Osteoblast (primary cell): ENCODE measurements at places on chromosomes 2 and 18.
A peak's percentile ranks its signal among the peaks of the same experiment; 100 is the strongest.

GRCh38 chr2:104430359-104430740 lies 423.6 kb upstream of the POU3F3 start:
- DNase-seq: no peak

DNA sequence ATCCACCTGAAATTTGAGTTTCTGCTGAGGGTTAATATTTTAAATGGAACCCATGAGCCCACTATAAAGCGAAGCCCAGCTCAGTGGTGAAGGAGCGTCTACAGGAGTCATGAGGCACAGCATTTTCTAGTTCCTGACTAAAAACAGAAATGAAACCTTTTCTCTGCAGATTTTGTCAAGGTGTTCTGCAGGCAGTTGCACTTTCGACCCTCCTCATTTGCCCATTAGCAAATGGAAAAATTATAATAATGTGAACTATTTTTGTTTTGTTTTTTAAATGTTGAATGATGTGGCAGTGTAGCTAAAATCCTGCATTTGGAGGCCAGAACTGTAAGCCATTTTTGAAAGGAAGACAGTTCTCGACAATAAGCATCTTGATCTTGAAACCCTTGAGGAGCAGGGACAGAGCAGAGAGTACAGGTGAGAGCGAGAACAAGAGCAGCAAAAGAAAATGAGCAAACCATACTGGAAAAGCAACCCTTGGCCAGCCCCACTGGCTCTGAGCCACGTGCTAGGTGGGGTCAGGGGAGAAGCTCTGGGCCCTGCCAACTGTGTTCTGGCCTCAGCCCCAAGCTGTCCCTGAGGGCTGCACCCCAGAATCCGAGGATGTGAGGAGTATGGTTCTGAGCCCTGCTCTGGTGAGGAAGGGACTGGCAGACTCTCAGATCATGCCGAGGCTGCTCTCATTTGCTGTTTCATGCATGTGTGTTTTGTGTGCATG lies 26.4 kb upstream of the COPS8 start:
- no peak for DNase-seq

GRCh38 chr2:233265899-233266431 lies 14.5 kb downstream of the ATG16L1 start:
- no peak for DNase-seq

DNA sequence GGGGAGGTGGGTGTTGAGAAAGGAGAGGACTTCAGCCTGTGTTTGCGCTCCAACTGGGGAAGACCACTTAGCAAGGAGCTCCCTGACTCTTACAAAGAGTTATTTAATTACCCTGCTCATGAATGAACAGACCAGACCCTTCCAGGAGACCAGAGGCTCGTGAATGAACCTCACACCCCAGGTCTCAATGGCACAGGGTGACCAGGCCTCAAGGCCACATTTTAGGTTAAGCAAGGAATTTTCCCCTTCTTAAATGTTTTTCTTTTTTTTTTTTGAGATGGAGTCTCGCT lies 25.3 kb downstream of the SMAD7 start:
- DNase-seq: peak; percentile 9

GRCh38 chr2:105262651-105263091 lies 21.1 kb downstream of the GPR45 start:
- no peak for DNase-seq

DNA sequence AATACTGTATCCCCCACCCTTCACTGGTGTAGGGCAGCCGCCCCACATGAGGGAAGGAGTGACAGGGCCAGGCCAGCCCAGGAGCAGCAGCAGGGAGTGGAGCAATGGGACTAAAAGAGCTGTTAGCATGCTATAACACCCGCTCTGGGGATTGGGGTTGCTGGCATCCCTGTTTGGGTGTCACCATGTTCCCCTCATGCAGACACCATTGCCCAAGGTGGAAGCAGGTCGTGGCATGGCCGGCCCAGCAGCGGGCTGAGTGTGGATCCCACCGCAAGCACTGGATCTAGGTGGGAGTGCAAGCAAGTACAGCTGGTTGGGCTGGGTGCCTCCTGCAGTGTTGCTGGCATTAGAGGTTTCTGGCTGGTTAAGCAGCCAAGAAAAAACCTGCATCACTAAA lies 3.3 kb upstream of the SULT6B1 start:
- no peak for DNase-seq

DNA sequence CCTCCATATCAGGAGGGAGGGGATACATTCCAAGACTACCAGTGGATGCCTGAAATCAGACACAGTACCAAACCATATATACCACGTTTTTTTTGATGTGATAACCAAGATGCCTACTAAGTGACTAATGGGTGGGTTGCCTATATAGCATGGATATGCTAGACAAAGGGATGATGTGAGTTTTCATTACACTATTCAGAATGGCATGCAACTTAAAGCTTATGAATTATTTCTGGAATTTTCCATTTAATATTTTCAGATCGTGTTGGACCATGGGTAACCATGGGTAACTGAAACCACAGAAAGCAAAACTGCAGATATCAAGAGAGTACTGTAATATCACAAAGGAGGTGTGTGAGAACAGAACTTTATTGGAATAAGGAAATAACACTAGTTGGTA lies 39.6 kb upstream of the CRACDL start:
- no peak for DNase-seq

- DNase-seq: no peak
These were observed 767.0 kb downstream of the SLC4A3 start for GRCh38 chr2:220394433-220394832.

DNA sequence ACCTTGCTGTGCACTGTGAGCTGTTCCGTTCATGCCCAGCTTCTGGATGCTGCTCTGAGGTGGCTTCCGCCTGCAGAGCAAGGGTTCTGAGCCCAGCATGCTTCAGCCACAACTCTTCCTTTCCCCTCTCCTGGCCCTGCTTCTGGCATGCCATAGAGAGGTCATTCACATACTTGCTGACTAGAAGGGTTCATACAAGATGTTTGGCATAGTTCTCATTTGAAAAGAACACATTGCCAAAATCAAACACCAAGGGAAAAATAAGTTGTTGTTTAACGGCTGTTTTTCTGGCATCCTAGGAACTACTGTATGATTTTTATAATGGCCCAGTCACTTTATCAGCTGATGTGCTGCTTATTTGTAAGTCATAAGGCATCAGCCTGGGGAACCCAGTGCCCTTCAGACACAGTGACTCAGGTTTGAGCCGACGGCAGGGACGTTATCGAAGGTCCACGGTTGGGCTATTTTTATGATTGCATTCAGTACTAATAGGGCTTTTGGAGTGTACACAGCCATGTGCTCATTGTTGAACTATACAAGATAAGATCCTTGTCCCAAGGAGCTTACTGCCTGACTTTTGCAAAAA lies 53.9 kb upstream of the CTAGE1 start:
- no peak for DNase-seq

DNA sequence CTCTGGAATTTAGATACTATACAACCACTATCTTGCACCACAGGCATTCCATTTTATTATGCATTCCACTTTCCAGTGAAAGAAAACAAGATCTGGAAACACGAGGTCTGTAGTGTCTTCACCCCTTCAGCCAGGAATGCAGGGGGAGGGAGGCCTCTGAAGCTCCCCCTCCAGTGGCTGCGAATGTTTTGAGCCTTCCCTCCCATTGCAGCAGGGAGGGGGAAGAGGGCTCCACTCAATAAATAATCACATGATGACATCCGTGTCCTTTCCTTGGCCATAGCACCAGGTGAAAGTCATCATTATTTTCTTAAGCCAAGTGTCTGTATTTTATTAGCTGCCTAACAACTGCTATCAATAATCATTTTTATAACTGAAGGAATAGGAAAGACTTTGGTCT lies 38.6 kb downstream of the ALPK2 start:
- peak; percentile 92 for DNase-seq

DNA sequence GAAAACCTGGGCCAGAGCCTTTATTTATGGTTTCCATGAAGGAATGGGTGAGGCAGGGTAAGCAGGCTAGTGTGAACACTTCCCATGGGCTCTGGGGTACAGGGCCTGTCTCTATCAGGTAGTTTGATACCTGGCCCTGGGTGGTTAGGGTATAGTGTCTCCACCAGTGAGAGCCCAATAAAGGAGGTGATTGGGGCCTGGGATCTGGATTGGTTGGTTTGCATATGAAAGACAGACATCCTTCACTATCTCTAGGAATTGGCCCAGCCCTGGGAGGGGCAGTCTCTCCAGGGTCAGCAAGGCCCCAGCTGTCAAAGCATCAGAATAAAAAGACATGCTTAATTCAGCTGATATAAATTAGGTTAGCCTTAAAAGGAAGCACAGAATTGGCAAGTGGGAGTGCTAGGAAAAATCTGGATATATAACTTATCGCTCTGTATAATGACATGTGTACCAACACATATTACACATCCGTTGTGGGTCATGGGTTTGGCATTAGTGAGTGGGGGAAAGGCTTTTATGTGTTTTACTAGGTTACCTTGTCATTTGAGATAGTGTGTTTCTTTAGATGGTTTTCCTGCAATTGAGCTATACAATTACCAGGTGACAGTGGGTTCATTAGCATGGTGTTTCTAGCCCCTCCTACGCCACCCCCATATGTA lies 18.5 kb upstream of the TMEM178A start:
- DNase-seq: no peak

- DNase-seq: no peak
These were observed 36.7 kb downstream of the NDUFAF7 start for GRCh38 chr2:37268111-37268510.

GRCh38 chr2:38583994-38584393 lies 18.7 kb downstream of the HNRNPLL start:
- no peak for DNase-seq

DNA sequence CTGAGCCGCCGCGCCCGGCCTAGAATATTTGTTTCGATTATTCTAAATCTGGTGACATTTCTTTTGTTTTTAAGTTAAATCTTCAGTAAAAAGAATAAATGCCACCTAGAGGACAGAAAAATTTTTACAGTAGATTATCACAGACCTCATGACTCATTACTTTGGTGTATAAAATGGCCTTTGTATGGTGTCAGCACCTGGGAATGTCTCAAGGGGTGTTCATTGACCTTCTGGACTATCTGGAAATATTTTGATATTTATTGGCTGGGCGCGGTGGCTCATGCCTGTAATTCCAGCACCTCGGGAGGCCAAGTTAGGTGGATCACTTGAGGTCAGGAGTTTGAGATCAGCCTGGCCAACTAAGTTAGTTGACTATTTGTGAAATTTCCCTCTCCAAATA lies 30.3 kb upstream of the SLC30A6 start:
- peak; percentile 84 for DNase-seq

- peak; percentile 79 for DNase-seq
These were observed 487.4 kb upstream of the ZEB2 start for GRCh38 chr2:145007093-145007959.

DNA sequence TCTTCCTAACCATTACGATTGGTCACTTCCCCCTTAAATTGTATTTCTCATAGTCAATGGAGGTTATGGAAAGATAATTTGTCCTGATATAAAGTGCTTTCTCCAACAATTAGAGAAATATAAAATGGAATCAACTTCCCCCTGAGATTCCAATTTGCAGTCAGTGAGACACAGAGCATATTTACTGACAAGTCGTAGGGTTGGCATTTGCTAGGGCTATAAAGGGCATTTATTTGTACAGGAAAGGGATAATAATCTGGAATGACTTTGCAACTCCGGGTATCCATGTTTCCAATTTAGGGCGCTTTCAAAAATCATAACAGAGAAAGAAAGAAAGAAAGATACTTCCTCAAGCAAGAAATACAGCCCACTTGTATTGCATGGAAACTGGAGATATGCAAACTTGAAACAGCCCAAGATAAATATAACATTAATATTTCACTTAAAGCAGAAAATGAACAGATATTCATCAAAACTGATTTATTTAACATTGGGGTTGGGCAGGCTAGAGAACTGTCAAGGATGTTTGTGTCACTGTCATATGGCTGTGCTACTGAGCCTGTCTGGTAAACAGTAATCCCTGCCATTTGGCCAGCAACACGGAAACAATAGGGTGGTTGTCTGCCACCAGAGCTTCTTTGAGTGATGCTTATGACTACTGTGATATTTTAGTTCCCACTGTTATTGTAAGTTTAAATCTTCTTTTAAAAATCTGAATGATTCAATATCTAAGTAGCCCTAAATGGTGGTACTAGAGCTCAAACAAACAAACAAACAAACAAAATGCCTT lies 621.8 kb downstream of the LRP1B start:
- DNase-seq: no peak

- DNase-seq: peak; percentile 89
These were observed 1.6 kb downstream of the EPC2 start for GRCh38 chr2:148646231-148646559.

DNA sequence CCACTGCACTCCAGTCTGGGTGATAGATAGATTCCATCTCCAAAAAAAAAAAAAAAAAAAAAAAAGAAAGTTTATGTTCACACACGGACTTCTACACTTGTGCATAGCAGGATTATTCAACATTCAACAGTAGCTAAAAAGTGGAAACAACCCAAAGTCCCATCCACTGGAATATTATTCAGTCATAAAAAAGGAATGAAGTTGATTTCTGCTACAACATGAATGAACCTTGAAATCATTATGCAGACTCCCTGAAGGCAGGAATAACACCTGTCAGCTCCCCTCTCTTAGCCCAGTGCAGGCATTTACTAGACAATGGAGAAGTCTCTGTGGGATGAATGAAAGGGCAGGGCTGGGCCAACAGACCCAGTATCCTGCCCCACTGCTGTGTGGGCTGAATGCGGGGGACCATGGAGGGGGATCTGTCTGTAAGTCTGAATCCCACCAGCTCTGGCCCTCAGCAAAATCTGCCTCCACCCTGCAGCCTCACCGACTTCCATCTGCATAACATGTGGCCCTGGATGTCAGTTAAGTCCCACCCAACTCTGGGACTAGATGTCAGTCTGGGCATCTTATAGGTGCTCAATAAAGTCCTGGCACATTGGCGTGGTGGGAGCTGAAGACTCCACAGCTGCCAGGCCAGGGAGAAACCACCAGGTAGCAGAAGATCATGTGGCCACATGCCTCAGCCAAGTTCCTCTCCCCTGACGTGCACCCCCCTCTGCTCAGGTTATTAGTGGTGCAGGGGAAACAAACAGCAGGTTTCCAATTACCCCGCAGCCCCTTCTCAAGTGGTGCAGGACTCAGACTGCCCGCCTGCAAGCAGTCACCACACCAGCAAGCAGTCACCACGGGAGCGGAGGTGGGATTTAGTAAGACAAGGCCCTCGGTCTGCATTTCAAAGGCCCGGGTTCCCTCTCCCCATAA lies 8.9 kb downstream of the ZFP36L2 start:
- DNase-seq: peak; percentile 61

GRCh38 chr18:13290856-13291271 lies 72.3 kb downstream of the LDLRAD4 start:
- no peak for DNase-seq

GRCh38 chr2:134185639-134186038 lies 68.2 kb upstream of the MGAT5 start:
- DNase-seq: peak; percentile 65

- DNase-seq: no peak
These were observed 34.0 kb downstream of the YWHAQ start for GRCh38 chr2:9596621-9597311.
